HFFc6 (cell line): ENCODE measurements at places on chromosomes 16 and 17. TPM values are rescaled to one million over a fixed set of nuclear protein-coding genes. Genes with fewer than 3 reads are reported as not detected.
A peak's percentile ranks its signal among the peaks of the same experiment; 100 is the strongest.

The ATP2A1 gene
- total RNA-seq, result 0.53 to 0.75 TPM (median 0.69 TPM) in 3 replicates

The GALR2 gene
- total RNA-seq, result 0.14 to 0.38 TPM in 2 of 3 replicates, not detected in the other

The CLDN9 gene
- total RNA-seq, result not detected in 2 replicates

The PDE6G gene
- total RNA-seq, result 0.46 to 0.53 TPM (median 0.51 TPM) in 3 replicates

GRCh38 chr17:339193-340061 lies 13.2 kb downstream of the RPH3AL start:
- no peak for DNase-seq

DNA sequence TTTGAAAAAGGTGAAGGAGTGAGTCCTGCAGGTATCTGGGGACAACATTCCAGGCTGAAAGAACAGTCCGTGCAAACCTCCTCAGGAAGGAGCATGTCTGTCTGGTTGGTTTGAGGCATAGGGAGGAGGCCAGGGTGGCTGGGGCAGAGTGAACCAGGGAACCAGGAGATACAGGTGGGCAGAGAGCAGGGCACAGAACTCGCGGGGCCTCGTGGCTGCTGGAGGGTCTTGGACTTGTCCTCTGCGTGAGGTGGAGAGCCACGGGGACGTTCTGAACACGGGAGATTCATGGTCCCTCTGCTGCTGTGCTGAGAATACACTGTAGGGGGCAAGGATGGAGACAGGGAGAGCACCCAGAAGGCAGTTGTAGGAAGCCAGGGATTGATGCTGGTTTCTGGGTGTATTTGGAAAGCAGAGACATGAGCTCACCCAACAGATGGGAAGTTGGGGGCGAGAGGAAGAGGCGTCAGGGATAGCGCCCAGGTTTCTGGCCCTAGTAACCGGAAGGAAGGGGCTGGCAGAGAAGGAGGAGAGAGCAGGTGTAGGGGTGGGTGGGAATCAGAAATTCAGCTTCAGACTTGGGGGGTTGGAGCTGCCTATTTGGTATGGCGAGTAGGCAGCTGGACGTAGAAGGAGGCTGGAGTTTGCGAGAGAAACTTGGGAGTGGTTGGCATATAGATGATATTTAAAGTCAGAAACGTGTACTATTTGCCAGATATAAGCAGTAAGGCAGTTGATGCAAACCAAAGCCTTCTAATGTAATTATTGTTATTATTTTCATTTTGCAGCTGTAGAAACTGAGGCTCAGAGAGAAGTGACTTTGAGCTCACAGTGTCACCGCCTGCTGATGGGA lies at the start of gene CCL17:
TSS of gene CCL17 (plus strand) at position 803 of the 853 bp plus-strand sequence. CDS start 9,166 bp downstream, outside the sequence.
- DNase-seq, result no peak

GRCh38 chr17:15432807-15433611 lies 34.4 kb downstream of the CDRT4 start:
- DNase-seq, result no peak

DNA sequence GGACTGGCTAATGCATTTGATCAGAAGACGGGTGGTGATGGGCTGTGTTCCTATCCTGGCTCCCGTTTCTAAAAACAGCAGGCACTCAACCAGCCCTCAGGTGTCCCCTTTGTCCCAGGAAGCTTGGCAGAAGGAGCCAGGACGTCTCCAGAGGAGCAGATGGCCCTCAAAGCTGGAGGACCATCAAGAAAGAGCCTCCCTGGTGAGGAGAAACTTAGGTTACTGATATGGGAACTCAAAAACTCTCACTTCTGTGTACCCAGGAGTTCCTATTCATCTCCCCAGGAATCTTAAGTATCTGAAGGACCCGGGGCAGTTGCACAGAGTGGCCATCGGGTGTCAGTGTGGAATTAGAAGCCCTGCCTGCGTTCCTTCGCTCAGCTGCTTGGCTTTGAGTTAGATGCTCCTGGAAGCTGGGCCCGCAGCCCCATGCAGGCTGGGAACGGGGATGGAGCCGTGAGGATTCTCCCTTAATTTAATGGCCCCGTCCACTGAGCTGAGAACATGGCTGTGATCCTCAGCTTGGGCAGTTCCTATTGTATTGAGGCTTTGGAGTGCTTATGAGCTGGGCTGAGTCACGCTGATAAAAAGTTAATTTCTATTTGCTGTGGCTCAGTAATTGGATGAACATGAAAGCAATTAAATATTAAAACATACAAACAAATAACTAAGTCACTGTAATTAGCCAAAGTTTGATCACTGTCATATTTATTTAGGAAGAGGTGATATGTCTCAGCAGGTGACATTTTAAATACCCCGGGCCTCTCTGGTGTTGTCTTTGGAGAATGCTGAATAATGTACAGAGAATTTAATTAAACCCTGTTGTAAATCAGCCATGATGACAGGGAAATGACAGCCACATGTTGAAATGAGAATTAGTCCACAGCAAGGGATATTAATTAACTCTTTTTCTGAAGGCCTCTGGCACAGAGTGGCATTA lies 402.1 kb downstream of the SEC14L1 start:
- DNase-seq, result peak; percentile 72

DNA sequence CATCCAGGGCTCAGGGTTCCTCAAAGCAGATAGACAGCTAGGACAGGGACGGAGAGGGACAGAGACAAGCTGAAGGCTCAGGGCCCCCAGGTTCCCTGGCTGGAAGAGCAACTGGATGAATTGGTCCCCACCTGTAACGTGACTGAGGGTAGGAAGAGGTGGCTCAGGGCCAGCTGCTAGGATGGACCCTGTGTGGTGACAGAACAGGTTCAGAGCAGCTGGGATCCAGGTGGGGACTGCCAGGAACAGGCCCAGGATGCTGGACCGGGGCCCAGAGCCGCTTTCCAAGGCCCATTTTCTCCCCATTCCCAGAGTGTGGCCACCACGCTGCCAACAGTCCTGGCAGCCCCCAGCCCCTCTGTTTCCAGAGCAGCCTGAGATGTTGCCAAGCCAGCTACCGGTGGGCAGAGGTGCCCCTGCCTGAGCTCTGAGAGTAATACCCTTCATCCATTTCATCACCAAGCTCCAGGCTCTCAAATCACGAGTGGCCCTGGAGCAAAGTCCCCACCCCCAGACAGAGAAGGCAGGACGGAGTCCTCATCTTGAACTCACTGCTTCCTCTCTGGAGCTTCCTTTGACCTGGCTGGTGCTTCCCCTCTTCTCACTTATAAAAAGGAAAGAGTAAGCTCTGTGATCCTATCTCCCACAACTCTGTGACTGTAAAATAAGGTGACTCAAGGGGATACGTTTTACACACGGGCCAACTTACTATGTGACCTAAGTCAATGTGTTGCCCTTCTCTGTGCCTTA lies 79.6 kb downstream of the TMEM132E start:
- no peak for DNase-seq

GRCh38 chr17:9239793-9240658 lies 218.7 kb downstream of the NTN1 start:
- DNase-seq, result no peak

DNA sequence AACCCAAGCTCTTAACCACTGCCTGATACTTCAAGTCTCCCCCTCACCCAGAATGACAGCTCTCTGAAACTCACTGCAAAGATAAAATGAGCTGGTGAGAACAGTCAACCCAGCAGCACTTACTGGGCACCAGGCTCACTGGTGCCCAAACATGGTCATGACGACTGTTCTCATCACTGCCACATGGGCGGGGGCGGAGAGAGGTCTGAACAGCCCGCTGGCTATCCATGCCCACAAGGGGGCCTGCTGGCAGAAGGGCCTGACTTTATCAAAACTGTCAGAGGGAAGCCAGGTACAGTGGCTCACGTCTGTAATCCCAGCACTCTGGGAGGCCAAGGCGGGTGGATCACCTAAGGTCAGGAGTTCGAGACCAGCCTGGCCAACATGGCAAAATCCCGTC lies 4.0 kb downstream of the MYBBP1A start:
- DNase-seq, result no peak
